ENCODE measurements at places on chromosomes 3 and 15. TPM values are rescaled to one million over a fixed set of nuclear protein-coding genes. Genes with fewer than 3 reads are reported as not detected.

Gene FETUB
- not detected for total RNA-seq

Gene OGG1
- 33.7 TPM for total RNA-seq

Gene RASGRF1
- total RNA-seq, result 0.35 TPM

Gene CKMT1B
- total RNA-seq, result 1.9 TPM

Gene DMXL2
- 68.6 TPM for total RNA-seq

Gene CTXN2
- not detected for total RNA-seq

Gene SHQ1
- total RNA-seq, result 28.8 TPM

Gene IGF2BP2
- total RNA-seq, result 64.8 TPM

Gene WNT7A
- total RNA-seq, result not detected

Gene ISL2
- total RNA-seq, result 0.29 TPM

Gene NR2E3
- 1.2 TPM for total RNA-seq

Gene STRIT1
- total RNA-seq, result 2.0 TPM

Gene AMOTL2
- total RNA-seq, result 149 TPM

Gene TP53BP1
- 89.0 TPM for total RNA-seq

Gene CACNA2D2
- 10.1 TPM for total RNA-seq

Gene ERICH6
- total RNA-seq, result not detected

Gene CCRL2
- total RNA-seq, result 2.6 TPM

Gene COLQ
- total RNA-seq, result 10.6 TPM

Gene DUOX1
- 1.8 TPM for total RNA-seq

Gene ITPKA
- 0.47 TPM for total RNA-seq

Gene SAMD7
- 0.18 TPM for total RNA-seq

Gene ARHGAP11A
- total RNA-seq, result 8.3 TPM

Gene TTLL13
- 1.3 TPM for total RNA-seq

Gene DGKG
- total RNA-seq, result 2.3 TPM

Gene MST1R
- 2.0 TPM for total RNA-seq

Gene AHSG
- total RNA-seq, result 1.3 TPM

Gene KCNMB3
- 3.0 TPM for total RNA-seq

Gene SLC22A13
- 6.1 TPM for total RNA-seq

Gene ADAMTS9
- 151 TPM for total RNA-seq

Gene ETV5
- 24.5 TPM for total RNA-seq

Gene SEMA5B
- 21.7 TPM for total RNA-seq

Gene ESYT3
- total RNA-seq, result 3.4 TPM
